Activated CD8-positive, alpha-beta T cell treated with anti-CD3 and anti-CD28 coated beads for 36 hours (primary cell): ENCODE measurements at places on chromosomes 5 and 9. TPM values are rescaled to one million over a fixed set of nuclear protein-coding genes. Genes with fewer than 3 reads are reported as not detected.

DNA sequence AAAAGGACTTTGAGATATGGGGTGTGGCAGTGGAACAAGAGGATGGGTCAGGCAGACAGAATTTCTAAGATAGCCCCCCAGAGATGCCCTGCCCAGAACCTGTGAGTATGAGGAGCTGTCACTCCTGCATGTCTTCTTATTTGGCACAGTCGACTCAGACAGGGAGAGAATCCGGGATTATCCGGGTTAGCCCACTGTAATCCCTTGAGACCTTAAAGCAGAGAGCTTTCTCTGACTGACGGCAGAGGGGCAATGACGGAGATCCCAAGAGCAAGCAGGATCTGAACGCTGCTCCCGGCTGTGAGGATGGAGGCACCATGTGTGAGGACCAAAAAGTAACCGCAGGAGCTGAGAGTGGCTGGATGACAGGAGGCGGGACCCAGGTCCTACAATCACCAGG lies 8.8 kb upstream of the NHP2 start:
- H3K27ac ChIP-seq: no peak overlapping the region
- DNase-seq: no peak
- H3K36me3 ChIP-seq: no peaks in the 10 kb centered on the region
- peaks cover 6% of the 10 kb centered on the region for H3K27me3 ChIP-seq

DNA sequence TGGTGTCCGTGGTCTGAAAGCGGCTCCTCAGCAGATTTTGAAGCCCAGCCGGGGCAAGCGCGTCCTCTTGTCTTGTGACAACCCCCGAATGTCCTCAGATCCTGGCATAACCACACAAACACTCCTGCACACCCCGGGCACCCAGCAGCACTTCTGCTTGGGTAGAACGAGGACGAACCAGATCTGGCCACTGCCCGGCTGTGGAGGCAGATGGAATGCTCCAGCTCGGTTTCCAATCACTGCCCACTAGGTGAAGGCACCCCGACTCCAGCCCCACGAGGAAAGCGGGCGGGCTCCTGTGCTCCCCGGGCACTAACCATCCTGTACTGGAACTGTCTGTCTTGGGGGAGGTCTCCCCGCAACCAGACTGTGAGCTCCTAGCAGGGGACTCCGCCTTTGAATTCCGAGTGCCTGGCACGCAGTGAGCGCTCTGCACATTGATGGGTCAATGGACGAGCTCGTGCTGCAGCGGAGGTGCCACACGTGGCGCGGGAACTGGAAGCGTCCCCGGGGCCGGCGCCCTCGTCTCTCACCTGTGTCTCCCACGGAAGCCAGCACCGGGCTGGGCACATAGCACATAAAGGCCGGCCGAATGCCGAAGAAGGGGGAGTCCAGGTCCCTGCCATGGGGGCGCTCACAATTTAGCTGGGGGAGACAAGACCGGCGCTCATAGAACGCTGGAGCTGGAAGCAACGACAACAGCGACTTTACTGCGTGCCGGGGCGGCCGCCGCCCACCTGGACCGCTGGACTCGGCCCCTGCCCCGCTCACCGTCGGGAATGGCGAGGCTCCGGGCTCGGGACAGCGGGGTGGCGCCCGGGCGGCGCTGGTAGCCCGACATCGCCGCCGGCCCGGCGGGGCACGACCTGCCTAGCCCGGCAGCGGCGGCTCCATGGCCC lies 608 bp downstream of the ENTR1 start:
- H3K27me3 ChIP-seq: no peaks in the 10 kb centered on the region
- peak; percentile 58 for DNase-seq
- peaks cover 55% of the 10 kb centered on the region for H3K4me1 ChIP-seq
- peak overlapping the region; percentile 95 for H3K27ac ChIP-seq
- peak overlapping the region; percentile 97 for H3K4me3 ChIP-seq

- no peak for DNase-seq
- H3K27ac ChIP-seq: no peak overlapping the region
- no peaks in the 10 kb centered on the region for H3K36me3 ChIP-seq
- H3K27me3 ChIP-seq: peaks cover 7% of the 10 kb centered on the region
Measured at GRCh38 chr9:113658545-113658895, 195.0 kb downstream of the RGS3 start.

GRCh38 chr9:120402741-120403542 lies 177.0 kb downstream of the CDK5RAP2 start:
- peak; percentile 26 for DNase-seq
- H3K27ac ChIP-seq: peak overlapping the region; percentile 20
- H3K27me3 ChIP-seq: no peaks in the 10 kb centered on the region
- H3K4me3 ChIP-seq: no peak overlapping the region
- H3K4me1 ChIP-seq: peaks cover 11% of the 10 kb centered on the region

DNA sequence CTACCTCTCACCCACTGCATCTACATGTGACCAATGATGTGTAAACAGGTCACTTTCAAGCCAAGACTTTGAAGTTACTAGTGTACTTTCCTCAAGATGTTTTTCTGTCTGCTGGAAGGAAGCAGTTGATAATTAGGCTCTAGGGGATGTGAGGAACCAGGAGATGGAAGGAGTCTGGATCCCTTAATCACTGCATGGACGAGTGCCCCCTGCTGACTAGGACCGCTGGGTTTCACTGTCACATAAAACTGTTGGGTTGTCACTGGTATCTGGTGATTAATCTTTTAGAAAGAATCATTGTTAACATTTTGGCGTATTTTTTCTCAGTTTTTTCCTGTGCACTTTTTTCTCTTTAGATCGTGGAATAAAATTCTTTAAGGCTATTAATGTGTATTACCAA lies 79.5 kb downstream of the SREK1 start:
- DNase-seq: peak; percentile 13
- H3K36me3 ChIP-seq: no peaks in the 10 kb centered on the region
- H3K4me1 ChIP-seq: no peaks in the 10 kb centered on the region
- no peaks in the 10 kb centered on the region for H3K27me3 ChIP-seq
- no peak overlapping the region for H3K27ac ChIP-seq

GRCh38 chr5:112320408-112320807 lies 98.7 kb downstream of the EPB41L4A start:
- no peaks in the 10 kb centered on the region for H3K4me1 ChIP-seq
- no peak overlapping the region for H3K27ac ChIP-seq
- H3K4me3 ChIP-seq: no peak overlapping the region
- no peaks in the 10 kb centered on the region for H3K36me3 ChIP-seq

DNA sequence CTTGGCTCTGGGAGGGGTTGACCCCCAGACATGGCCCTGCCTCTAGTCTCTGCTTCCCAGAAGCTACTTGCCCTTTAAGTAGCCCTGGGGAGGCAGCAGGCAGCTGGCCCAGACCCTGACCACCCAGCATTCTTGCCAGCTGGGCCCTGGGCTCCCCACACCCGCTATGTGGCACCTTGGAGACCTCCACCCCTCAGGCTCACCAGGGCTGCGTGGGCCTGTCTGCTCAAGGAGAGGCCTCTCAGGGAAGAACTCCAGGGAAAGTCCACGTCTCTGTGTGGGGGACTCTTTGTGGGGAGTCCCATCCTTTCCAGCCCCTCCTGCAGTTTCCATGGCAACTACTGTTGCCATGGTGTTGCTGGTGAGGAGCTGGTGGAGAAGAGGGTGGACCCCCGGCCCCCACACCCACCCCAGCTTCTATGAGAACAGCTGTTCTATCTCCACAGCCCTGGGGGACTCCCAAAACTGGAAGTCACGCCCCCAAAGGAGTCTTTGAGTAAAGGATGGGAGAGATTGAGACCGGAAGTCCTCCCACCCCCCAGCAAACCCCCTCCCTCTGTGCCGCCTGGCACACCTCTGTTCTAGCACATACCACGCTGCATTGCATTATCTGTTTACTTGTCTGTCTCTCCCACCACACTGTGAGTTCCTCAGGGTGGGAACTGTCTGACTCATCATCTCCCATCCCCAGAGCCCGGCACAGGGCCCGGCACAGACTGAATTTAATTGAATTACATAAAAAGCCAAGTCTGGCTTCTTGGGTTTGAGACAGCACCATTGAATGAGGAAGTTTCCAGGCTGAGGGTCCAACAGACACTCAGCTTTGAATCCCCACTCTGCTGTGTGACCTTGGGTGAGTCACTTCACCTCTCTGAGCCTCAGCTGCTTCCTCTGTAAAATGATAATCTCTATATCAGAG lies 12.6 kb downstream of the DNM1 start:
- no peak overlapping the region for H3K4me3 ChIP-seq
- no peaks in the 10 kb centered on the region for H3K36me3 ChIP-seq
- peaks cover 2% of the 10 kb centered on the region for H3K27me3 ChIP-seq
- H3K4me1 ChIP-seq: peaks cover 11% of the 10 kb centered on the region
- DNase-seq: no peak

GPX3 gene
- total RNA-seq: not detected

PRLR gene
- total RNA-seq: not detected

ALDH1A1 gene
- total RNA-seq: not detected
